Osteoblast (primary cell): ENCODE measurements at places on chromosomes 13 and 19.

- no peak for DNase-seq
These were observed 27.5 kb downstream of the LNX2 start for GRCh38 chr13:27592865-27593264.

GRCh38 chr13:76798037-76798436 lies 88.2 kb downstream of the KCTD12 start:
- no peak for DNase-seq

- DNase-seq, result peak; percentile 75
These were observed 208.0 kb downstream of the SPRY2 start for GRCh38 chr13:80132741-80133601.

- no peak for DNase-seq
These were observed 528.7 kb downstream of the RFC3 start for GRCh38 chr13:34346626-34347025.

DNA sequence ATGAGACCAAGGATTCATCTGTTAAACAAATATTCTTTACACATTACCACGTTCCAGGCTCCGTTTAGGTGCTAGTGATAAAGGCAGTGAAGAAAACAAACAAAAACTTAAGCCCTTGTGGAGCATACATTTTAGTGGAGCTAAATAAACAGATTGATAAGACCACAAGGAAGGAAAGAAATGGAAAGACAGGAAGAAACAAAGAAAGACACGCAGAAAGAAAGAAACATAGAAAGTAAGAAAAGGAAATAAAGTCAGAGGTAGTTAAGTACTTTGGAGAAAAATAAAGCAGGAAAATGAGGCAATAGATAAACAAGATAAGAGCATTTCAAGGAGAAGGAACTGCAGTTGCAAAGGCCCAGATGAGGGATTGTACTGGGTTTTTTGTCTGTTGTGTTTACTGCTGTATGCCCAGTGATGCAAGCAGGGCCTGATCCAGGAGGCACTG lies 998 bp downstream of the NFKBIB start:
- no peak for DNase-seq
